Hair follicle dermal papilla cell (primary cell): ENCODE measurements at places on chromosomes 16 and 17. TPM values are rescaled to one million over a fixed set of nuclear protein-coding genes. Genes with fewer than 3 reads are reported as not detected.

PTGES3L gene
- total RNA-seq, result not detected in 2 replicates

KCTD11 gene
- 12.2 and 15.8 TPM in 2 replicates for total RNA-seq

ATP2A3 gene
- total RNA-seq, result 0.32 and 0.85 TPM in 2 replicates

TNFRSF13B gene
- total RNA-seq, result not detected in 2 replicates

RUNDC3A gene
- not detected in 2 replicates for total RNA-seq

CCDC154 gene
- under 0.01 and 0.24 TPM in 2 replicates for total RNA-seq

SCARF1 gene
- 0.49 and 0.61 TPM in 2 replicates for total RNA-seq

FGF11 gene
- total RNA-seq, result 0.97 and 1.8 TPM in 2 replicates

EPOP gene
- 0.85 and 1.5 TPM in 2 replicates for total RNA-seq

HEXD gene
- total RNA-seq, result 22.0 and 35.9 TPM in 2 replicates

PLXDC1 gene
- 15.2 and 33.3 TPM in 2 replicates for total RNA-seq

OTOP3 gene
- not detected in 2 replicates for total RNA-seq

ZFPM1 gene
- 0.49 and 1.3 TPM in 2 replicates for total RNA-seq
